ENCODE measurements at places on chromosomes 1 and 21. TPM values are rescaled to one million over a fixed set of nuclear protein-coding genes. Genes with fewer than 3 reads are reported as not detected.
A peak's percentile ranks its signal among the peaks of the same experiment; 100 is the strongest.

The FNDC10 gene
- 6.6 TPM for total RNA-seq

- peak overlapping the region; percentile 72 for H3K27ac ChIP-seq
- no peaks in the 10 kb centered on the region for H3K36me3 ChIP-seq
- H3K4me3 ChIP-seq, result no peak overlapping the region
- DNase-seq, result no peak
Observed at GRCh38 chr1:91555074-91555730, 54.6 kb downstream of the CDC7 start.

DNA sequence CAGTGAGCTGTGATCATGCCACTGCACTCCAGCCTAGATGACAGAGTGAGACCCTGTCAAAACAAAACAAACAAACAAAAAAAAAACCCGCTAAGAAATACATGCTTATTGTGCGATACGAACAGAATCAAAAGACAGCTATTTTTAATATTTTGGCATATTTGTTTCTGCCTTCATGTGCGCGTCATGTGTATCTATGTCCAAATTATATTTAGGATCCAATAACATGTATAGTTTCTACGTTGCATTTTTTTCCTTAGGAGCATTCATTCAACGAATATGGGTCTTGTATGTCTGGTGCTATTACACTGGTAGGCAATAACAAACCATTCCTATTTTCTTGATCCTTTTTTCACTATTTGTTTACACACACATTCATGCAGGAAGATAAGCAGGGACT, 1.8 kb downstream of the CD46 start:
- H3K4me1 ChIP-seq, result peaks cover 85% of the 10 kb centered on the region
- DNase-seq, result no peak
- no peak overlapping the region for H3K27ac ChIP-seq
- no peaks in the 10 kb centered on the region for H3K27me3 ChIP-seq
- no peak overlapping the region for H3K4me3 ChIP-seq

GRCh38 chr1:9724706-9725476, 73.4 kb downstream of the PIK3CD start:
- peaks cover 76% of the 10 kb centered on the region for H3K4me1 ChIP-seq
- no peaks in the 10 kb centered on the region for H3K27me3 ChIP-seq
- peak; percentile 93 for DNase-seq
- peaks cover 10% of the 10 kb centered on the region for H3K36me3 ChIP-seq

GRCh38 chr1:36248250-36248894, 24.1 kb downstream of the THRAP3 start:
- H3K27me3 ChIP-seq, result no peaks in the 10 kb centered on the region
- H3K4me1 ChIP-seq, result peaks cover 83% of the 10 kb centered on the region
- H3K36me3 ChIP-seq, result no peaks in the 10 kb centered on the region
- H3K4me3 ChIP-seq, result no peak overlapping the region

GRCh38 chr1:235724730-235725129, 75.1 kb upstream of the GNG4 start:
- no peak for DNase-seq
- peaks cover 51% of the 10 kb centered on the region for H3K36me3 ChIP-seq
- no peak overlapping the region for H3K27ac ChIP-seq
- H3K4me1 ChIP-seq, result no peaks in the 10 kb centered on the region
- H3K27me3 ChIP-seq, result no peaks in the 10 kb centered on the region

- no peaks in the 10 kb centered on the region for H3K36me3 ChIP-seq
- H3K4me3 ChIP-seq, result no peak overlapping the region
- no peaks in the 10 kb centered on the region for H3K27me3 ChIP-seq
- no peak for DNase-seq
Observed at GRCh38 chr1:47950471-47950870, 46.7 kb downstream of the TRABD2B start.

- no peak overlapping the region for H3K4me3 ChIP-seq
- no peaks in the 10 kb centered on the region for H3K4me1 ChIP-seq
- no peak overlapping the region for H3K27ac ChIP-seq
- DNase-seq, result no peak
- H3K27me3 ChIP-seq, result no peaks in the 10 kb centered on the region
Observed at GRCh38 chr1:174428033-174428432, 19.7 kb upstream of the GPR52 start.

The CYB5RL gene
- total RNA-seq, result 15.1 TPM

DNA sequence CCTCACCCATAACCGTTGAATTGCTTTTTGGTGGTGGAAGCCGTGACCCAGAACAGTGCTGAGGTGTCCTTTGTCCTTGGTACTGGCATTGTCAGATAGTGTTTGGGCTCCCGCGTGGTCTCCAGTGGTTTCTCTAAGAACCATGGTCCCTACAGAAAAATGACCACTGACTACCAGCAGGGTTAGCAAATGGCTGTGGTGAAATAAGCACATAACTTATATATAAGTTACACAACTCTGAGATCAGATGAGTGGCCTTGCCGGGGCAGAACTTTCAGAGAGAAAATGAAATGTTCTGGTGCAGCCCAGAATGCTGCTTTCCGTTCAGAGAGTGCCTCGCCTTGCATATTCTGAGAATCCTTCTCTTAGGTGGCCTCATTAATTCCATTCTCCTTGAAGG, 5.0 kb downstream of the SLC37A1 start:
- H3K27me3 ChIP-seq, result no peaks in the 10 kb centered on the region

DNA sequence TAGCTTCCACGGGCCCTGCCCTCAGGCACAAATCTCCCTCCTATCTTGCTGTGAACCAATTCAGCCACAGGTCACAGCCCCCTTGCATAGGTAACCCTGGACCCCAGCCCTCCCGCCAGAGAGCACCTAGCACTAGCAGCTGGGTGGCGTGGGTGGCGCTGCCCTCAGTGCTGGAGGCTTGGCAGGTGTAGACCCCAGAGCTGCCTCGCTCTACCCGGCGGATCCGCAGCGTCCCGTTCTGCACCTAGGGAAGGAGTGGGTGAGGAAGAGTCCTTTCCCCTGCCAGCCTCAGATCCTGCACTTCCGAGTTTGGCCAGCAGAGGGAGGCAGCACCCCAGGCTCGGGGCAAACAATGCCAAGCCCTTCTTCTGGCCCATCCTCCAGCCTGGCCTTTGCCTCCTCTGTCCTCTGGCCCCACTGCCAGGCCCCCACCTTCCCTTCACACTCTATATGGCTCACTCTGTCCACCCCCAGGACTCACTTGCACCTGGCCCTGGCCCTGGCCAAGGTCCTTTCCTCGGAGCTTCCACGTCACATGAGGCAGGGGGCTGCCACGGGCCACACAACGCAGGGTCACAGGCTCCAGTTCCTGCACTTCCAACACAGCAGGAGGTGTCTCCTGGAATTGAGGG, 9.0 kb downstream of the IGSF9 start:
- no peak overlapping the region for H3K4me3 ChIP-seq
- no peaks in the 10 kb centered on the region for H3K36me3 ChIP-seq
- peak; percentile 94 for DNase-seq
- H3K27ac ChIP-seq, result no peak overlapping the region

DNA sequence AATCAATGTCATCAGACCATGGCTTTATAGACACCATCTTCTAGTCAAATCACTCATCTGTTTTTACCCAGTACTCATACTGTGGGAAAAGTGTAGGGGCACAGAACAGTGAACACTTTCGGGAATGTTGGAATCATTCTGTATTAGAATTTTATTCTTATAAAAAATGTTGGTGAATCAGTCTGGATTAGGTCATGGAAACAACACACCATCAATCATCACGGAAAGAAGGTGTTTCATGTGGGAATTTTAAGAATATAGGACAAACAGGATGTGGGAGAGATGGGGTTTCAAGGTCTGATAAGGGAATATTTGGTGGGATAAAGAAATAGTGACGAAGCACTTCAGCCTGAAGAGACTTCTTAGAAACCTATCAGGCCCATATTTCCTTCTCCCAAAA, 17.3 kb downstream of the GBP1 start:
- H3K4me3 ChIP-seq, result no peak overlapping the region
- DNase-seq, result no peak
- H3K27me3 ChIP-seq, result no peaks in the 10 kb centered on the region
- no peaks in the 10 kb centered on the region for H3K4me1 ChIP-seq
- H3K27ac ChIP-seq, result no peak overlapping the region
- H3K36me3 ChIP-seq, result peaks cover 25% of the 10 kb centered on the region

DNA sequence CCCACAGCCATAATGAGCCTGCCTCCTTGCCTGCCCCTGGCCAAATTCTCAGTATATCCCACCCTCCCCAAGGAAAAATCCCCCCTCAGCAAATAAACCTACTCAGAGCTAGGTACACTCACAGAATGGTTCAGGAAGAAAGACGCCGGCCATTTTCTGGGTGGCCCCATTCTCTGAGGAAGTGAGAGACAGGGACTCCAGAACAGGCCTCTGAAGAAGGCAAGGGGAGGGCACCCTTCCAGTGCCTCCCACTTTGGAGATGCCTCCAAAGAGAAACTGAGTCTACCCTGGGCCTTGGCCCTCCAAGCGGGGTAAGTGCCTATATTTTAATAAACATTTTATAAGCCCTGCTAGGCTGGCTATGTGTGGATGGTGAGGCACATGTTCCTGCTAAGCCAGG, 2.3 kb downstream of the PACC1 start:
- peaks cover 45% of the 10 kb centered on the region for H3K36me3 ChIP-seq
- DNase-seq, result no peak
- H3K4me1 ChIP-seq, result peaks cover 32% of the 10 kb centered on the region
- no peak overlapping the region for H3K4me3 ChIP-seq
- H3K27me3 ChIP-seq, result no peaks in the 10 kb centered on the region
- no peak overlapping the region for H3K27ac ChIP-seq

DNA sequence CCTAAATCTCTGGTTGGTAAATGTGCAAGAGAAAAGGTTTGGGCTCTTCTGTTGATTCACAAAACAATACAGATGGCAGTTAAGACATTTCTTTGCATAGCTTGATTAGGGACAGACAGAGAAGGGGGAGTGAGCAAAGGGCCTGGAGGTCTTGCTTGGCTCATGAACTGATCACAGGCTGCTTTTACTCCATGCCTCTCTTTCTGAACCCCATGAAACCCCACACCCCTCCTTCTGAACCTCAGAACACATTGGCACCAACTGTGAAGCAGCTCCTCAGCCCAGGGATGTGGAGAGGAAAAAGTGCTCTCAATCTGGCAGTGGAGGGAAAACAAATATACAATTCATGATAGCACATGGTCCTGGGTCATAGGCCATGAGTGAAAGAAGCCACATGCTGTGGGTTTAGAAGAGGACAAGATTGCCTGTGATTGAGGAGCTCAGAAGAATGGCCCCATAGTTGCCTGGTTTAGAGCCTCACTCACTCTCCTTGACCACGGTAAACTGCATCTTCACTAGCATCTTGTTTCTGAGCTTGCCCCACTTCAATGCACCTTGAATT, 111.6 kb upstream of the GADD45A start:
- no peak for DNase-seq
- no peaks in the 10 kb centered on the region for H3K27me3 ChIP-seq
- no peaks in the 10 kb centered on the region for H3K4me1 ChIP-seq

The RGS13 gene
- 0.43 TPM for total RNA-seq

DNA sequence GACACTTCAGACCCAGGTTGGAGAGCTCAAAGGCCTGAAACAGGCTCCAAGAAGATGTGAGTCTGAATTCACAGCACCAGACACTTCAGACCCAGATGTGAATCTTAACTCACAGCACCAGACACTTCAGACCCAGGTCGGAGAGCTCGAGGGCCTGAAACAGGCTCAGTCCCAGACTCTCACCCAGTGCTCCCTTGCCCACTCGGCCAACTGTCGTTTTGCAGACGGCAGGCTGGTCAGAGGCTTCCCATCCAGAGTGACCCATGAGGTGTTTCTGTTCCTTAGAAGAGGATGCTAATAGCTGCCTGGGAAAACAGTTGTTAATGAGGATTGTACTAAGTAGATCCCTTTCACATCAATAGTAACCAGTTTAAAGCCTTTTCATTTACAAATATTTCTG, 88.4 kb downstream of the ADARB1 start:
- H3K4me3 ChIP-seq, result no peak overlapping the region
- no peaks in the 10 kb centered on the region for H3K4me1 ChIP-seq
- H3K36me3 ChIP-seq, result no peaks in the 10 kb centered on the region
- H3K27me3 ChIP-seq, result no peaks in the 10 kb centered on the region
- H3K27ac ChIP-seq, result no peak overlapping the region

DNA sequence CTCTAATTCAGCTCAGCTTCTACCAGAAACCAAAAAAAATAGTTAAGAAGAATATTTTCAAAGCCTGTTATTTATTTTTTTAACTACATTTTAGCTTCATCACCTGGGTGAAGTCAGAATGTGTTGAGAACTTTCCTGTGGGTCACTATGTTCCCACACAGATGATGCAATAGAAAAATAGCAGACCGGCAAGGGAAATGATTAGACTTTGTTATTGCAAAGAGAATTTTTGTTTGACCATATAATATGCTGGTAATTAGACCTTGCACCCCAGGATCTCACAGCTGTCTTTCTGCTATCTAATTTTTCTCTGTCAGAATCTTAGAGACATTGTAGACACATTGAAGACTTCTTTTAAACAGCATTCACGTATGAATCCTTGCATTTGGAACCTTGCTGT, 299.3 kb downstream of the TBX15 start:
- H3K36me3 ChIP-seq, result no peaks in the 10 kb centered on the region
- H3K4me3 ChIP-seq, result no peak overlapping the region
- no peaks in the 10 kb centered on the region for H3K27me3 ChIP-seq
- H3K27ac ChIP-seq, result no peak overlapping the region

DNA sequence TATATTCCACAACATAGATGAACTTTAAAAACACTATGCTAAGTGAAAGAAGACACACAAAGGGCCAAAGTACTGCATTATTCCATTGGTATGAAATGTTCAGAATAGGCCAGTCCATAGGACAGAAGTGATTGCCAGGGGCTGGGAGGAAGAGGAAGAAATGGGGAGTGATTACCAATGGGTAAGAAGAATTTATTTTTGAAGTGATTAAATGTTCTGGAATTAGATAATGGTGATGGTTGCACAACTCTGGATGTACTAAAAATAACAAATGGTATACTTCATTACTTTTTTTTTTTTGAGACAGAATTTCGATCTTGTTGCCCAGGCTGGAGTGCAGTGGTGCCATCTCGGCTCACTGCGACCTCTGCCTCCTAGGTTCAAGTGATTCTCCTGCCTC, 61.7 kb downstream of the CHD5 start:
- no peaks in the 10 kb centered on the region for H3K27me3 ChIP-seq
- H3K36me3 ChIP-seq, result no peaks in the 10 kb centered on the region
- DNase-seq, result peak; percentile 10
- H3K27ac ChIP-seq, result no peak overlapping the region

The SDC3 gene
- 191 TPM for total RNA-seq

DNA sequence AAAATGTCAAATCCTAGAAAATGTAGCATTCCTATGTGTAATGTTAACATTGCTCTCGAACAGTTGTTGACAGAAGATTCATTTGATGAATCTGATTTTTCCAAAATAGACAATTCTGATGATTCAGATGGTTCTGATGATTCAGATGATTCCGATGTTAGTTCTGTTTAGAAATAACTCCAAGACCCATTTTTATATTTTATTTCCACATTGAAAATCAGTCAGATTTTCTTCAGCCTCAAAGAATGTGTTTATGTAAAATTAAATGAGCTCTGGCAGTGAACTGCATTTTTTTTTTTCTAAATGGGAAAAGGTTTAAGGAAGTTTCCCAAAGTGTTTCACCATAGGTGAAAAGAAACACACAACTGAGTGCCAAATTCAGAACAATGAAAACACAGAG, 136.5 kb downstream of the TSEN15 start:
- H3K27ac ChIP-seq, result no peak overlapping the region
- H3K27me3 ChIP-seq, result peaks cover 13% of the 10 kb centered on the region
- H3K36me3 ChIP-seq, result no peaks in the 10 kb centered on the region
- DNase-seq, result no peak

The PLA2G4A gene
- 8.5 TPM for total RNA-seq

GRCh38 chr1:3471356-3472087, 17.1 kb downstream of the ARHGEF16 start:
- peaks cover 17% of the 10 kb centered on the region for H3K4me1 ChIP-seq
- no peaks in the 10 kb centered on the region for H3K36me3 ChIP-seq
- H3K27me3 ChIP-seq, result peaks cover 22% of the 10 kb centered on the region
- H3K4me3 ChIP-seq, result no peak overlapping the region
- H3K27ac ChIP-seq, result no peak overlapping the region
- peak; percentile 73 for DNase-seq
